ENCODE measurements at places on chromosomes 11 and 22.
A peak's percentile ranks its signal among the peaks of the same experiment; 100 is the strongest.

DNA sequence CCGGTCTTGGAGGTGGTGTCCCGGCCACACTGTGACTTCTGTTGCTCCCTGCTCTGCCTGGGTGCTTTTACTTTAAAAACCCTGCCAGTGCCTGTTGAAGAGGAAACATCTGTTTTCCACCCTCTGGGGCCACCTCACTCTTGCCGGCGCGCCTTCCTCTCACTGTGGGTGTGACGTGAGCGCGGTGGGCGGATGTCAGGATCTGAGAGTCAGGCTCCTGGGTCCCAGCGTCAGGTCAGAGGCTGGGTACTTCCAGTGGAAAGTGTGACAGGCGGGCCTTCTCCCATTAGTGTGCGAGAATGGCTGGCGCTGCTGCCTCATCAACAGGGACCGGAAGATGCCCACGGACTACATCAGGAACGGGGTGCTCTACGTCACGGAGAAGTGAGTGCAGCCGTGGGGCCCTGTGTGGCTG, 54.2 kb downstream of the GRAMD4 start:
- DNase-seq: no peak

DNA sequence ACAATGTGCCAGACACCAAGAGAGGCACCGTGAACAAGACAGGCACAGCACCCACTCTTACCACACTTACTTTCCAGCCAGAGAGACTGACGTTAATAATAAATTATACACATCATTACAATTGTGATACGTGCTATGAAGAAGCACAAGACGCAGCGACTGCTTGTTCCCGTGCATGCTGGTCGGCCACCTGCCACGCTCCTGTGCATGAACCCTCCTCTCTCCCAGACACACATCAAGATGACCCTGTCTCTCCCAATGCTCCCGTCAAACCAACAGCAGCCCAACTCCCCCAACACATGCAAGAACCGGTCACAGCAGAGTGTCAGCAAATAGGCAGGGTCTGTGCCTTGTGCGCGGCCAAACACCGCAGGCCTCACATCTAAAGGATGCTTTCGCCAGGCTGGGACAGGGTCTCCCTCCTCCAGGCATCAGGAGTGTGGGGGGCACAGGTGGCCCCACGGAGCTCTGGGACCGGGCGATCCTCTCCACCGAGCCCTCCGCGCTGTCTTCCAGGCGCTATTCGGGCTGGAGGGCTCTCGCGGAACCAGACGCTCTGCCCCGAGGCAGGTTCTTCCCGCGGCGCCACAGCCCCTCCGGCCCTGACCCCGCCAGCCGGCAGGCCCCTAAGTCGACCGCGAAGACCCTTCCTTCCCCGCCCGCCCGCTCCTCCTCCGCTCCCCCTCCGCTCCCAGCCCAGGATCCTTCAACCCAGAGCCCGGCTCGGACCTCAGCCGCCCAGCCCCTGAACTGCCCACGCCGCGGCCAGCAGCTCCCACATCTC, 533 bp downstream of the SERGEF start:
- peak; percentile 79 for DNase-seq

DNA sequence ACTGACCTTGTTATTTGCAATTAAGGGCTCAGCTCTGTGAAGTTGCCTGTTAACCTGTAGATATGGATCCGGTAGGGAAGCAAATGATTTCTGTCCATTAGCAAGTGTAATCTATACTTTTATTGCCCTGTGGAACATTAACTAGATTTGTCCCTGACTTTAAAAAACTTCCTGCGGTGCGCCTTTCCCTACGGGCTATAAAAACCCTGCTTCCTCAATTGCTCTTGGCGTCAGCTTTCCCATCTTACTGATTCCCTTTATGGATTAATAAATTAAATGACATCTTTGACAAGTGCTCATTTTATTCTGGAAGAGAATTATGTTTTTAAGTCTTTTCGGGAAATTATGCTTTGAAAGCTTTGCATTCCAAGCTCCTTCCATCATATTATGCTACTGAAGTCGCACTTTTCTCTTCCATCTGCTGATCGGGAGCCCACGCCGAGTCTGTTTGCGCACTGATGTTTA, 18.3 kb upstream of the CLMP start:
- DNase-seq: no peak

GRCh38 chr22:17368144-17368543, 1.1 kb upstream of the CECR2 start:
- no peak for DNase-seq

DNA sequence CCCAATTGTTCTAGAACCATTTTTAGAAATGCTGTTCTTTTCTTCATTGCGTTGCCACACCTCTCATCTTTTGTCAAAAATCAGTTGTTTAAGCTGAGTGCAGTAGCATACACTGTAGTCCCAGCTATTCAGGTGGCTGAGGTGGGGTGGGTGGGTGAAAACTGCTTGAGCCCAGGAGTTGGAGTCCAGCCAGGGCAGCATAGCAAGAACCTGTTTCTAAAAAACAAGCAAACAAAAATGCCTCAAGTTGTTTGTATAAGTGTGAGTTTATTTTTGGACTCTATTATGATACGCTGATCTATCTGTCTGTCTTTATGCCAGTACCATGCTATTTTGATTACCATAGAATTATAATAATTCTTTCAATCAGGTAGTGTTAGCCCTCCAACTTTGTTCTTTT, 62.5 kb upstream of the RRM1 start:
- DNase-seq: no peak

- no peak for DNase-seq
These were observed 215.1 kb downstream of the PGR start for GRCh38 chr11:100914415-100915110.

- peak; percentile 66 for DNase-seq
These were observed 190.9 kb upstream of the BLID start for GRCh38 chr11:122306831-122307391.

DNA sequence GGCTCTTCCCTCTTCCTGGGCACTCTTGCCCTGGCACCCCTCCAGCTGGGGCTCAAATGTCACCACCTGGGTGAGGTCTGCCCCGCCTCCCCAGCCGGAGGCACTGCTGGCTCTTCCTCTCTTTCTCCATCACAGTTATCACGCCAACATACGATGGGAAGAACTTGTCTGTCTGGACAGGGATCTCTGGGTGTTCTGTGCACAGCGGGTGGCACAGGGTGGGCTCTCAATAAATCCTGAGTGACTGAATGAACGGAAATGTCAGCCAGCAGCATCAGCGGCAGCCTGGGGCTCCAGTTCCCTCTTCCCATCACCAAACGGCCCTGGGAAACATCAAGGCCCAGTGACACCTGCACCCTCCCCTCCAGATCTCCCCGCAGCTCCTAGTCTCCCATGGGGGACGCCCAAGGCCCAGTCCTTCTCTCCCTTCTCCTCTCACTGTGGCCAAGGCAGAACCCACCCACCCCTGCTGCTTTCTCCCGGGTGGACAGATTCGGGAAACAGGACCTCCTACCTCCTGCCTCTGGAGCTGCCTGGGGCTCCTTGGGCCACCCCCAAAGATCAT, 440 bp upstream of the SLC25A45 start:
- DNase-seq: no peak

DNA sequence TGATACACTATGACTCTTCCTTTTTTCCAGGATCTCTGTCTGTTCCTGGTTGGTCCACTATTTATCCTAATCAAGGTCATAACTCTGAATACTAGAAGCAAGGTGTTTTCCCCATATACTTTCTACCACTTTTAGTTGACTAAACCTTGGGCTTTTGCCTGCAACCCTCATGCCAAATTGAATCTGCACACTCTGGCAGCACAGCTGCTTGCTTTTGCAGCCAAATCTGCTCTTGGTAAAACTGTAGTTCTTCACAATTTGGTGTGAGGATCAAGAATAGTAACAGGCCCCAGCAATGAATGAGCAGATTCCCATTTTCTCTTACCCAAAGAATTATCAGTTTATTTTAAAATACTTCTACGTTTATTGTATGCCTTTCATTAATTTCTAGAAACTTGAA, 586.5 kb upstream of the CNTN5 start:
- no peak for DNase-seq

- DNase-seq: no peak
These were observed 689.3 kb downstream of the METTL15 start for GRCh38 chr11:28797536-28797935.

GRCh38 chr11:69419662-69420395, 61.6 kb upstream of the LINC01488 start:
- DNase-seq: no peak

GRCh38 chr11:1652026-1652425, 22.5 kb downstream of the KRTAP5-5 start:
- DNase-seq: no peak

GRCh38 chr11:131099013-131099412, 182.7 kb upstream of the SNX19 start:
- DNase-seq: no peak

DNA sequence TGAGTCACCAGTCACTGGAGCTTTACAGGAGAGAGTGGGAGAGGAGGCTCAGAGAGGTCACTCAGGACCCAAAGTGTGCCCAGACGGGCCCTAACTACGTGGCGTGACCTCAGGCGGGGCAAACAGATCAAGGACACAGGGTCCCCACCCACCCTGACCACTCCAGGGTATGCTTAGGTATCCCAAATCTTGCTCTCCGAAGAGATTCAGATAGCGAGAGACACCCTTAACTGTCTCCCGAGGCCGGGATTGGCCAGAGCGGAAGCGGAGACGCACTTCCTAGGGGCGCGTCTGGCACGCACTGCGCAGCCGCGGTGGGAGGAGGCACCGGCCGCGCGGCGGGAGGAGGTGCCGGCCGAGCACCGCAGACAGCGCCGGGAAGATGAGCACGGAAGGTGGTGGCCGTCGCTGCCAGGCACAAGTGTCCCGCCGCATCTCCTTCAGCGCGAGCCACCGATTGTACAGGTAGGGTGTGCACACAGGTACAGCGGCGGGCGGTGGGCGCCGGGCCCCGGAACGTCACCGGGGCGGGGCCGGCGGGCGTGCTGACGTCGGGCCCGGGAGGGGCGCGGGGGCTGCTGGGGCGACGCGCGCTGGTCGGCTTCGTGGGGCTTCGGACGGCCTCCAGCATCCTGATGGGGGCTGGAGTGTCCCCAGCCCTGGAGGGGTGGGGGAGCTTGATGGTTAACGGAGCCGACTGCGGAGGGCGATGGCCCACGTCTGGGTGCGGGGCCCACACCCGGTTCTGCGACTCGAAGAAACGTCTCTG, at the start of gene PTS:
TSS of gene PTS (plus strand) at position 367 of the 769 bp plus-strand sequence. CDS start at position 383, 16 bp downstream.
- DNase-seq: peak; percentile 96

DNA sequence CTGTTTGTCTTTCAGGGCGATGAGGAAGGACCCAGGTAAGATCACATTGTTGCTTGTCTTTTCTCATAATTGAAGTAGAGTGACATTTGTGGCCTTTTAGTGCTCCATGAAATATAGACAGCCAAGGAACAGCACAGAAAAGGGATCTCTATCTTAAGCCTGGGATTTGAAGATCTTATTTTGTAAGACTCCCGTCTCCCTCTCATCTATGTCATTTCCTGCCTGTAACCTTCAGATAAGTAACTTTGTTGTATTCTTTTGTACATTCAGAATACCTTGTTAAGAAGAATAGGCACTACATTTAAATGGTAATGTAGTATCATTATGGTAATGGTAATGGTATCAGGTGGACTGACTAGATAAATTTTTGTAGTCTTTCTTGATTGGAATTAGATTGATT, 72.8 kb downstream of the TRIM44 start:
- no peak for DNase-seq

- peak; percentile 88 for DNase-seq
These were observed 3.4 kb downstream of the FAM83F start for GRCh38 chr22:39997939-39998726.

DNA sequence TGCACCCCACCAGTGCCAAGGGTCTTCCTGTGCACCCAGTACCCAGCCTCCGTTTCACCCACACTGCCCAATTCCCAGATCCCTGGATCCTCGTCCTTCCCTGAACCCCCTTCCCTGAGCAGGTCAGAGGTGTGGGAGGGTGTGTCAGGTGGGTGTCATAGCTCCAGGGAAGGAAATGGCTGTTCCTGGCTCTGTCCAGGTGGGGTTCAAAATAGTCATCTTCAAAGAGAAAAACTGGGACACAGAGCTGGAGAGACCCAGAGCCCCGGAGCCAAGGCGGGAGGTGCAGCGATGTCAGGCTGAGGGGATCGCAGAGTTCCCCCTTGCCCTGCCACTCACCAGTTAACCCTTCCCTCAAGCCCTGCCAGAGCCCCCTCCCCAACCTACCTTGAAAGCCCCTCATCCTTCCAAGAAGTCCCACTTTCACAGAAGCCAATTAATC, 698 bp downstream of the C1QTNF4 start:
- DNase-seq: no peak

DNA sequence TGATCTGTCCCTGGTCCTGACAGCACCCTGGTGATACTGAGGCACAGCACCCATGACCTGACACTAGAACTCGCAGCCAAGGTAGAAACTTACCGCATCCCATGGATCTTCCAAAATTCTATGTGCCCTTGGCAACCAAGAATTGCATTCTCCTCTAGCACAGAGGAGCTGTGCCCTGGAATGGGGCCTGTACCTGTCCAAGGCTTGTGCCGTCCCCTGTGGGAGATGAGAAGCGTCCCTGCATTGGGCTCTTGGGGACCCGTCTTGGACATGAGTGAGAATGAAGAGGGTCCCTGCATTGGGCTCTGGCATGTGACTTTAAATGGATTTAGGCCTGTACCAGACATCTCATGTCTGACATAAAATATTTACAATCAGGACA, 67.1 kb downstream of the GGTLC2 start:
- no peak for DNase-seq

DNA sequence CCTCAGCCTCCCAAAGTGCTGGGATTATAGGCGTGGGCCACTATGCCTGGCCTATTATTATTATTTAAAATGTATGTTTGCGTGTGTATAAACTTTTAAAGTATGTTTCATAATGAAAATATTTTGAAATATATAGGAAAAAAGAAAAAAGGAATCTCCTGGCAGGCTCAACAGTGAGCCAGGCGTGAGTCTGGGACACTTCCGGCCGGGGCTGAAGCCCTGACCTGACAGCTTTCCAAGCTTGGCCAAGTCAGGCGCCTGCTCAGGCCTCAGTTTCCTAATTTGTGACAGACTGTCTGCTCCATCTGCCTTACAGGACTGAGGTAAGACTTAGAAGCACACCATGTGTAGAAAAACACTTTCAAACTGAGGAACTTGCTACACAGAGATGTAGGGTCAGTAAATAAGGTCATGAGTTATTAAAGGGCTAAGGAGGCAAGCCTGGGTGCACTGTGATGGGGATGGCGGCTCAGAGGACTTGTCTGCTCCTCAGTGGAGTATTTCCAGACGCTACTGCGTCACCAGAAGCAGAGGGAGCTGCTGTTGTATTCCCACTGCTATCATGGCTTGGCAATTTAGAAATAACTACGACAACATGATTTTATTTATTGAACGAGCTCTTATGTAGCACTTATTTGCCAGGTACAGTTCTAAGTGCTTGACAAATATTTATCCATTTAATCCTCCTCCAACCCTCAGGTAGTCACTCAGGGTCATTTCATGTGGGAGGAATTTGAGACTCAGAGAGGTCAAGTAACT, 100.1 kb downstream of the PRR5L start:
- no peak for DNase-seq

DNA sequence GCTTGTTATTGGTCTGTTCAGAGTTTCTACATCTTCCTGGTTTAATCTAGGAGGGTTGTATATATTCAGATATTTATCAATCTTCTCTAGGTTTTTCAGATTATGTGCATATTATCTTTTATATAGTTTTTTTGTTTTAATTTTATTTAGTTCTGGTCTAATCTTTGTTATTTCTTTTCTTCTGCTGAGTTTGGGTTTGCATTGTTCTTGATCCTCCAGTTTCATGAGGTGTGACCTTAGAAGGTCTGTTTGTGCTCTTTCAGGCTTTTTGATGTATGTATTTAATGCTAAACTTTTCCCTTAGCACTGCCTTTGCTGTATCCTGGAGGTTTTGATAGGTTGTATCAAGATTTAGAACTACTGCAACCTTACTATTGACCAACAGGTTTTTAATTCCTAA, 117.7 kb downstream of the VPREB1 start:
- DNase-seq: no peak
